ENCODE measurements at places on chromosomes 7 and 10.

- DNase-seq: no peak
Observed at GRCh38 chr7:5557920-5558401, 134.3 kb upstream of the TNRC18 start.

DNA sequence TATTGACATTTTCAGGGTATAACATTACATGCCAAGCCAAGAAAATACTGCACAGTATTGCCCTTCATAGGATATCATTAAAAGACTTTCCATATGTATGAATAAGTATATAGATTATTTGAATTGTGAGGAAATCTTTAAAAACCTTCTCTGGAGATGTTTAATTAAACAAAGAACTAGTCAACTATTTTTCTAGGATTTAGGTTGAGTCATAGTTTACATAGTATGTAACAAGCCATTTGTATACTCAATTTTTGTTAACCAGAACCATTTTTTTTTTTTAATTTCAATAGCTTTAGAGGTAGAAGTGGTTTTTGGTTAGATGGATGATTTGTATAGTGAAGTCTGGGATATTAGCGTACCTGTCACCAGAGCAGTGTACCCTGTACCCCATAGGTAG is 151.2 kb upstream of the ASAH2 start:
- no peak for DNase-seq

GRCh38 chr10:60096761-60097513 is 190.6 kb upstream of the CCDC6 start:
- DNase-seq: no peak

GRCh38 chr7:44685723-44686122 is 62.9 kb upstream of the ZMIZ2 start:
- no peak for DNase-seq

GRCh38 chr7:15647309-15647708 is 39.2 kb downstream of the MEOX2 start:
- DNase-seq: no peak

DNA sequence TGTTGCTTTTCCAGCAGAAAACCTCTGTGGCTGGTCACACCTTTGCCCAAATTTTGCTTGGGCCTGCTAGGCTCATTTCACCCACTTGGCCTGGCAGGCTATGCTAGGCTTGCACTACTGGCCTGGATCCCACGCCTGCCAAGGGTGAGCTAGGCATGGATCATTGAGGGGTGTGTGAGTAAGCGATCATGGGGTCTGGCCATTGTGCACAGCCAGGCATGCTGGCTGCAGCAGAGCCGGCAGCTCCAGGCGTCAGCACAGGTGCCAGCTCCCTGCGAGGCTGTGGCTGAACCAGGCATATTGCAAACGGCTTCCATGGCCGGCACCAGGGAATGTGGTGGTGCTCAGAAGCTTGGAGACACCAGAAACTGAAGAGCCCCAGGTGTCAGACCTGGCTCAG is 19.2 kb downstream of the CFAP70 start:
- no peak for DNase-seq

GRCh38 chr7:148815612-148816011 is 68.5 kb downstream of the EZH2 start:
- DNase-seq: no peak

Measured in activated T-helper 1 cell treated with anti-CD3 and anti-CD28 coated beads, Interleukin-2, amount 50 U/mL, for 16 hours (primary cell).